ENCODE measurements at places on chromosomes 6 and 20.

- no peak for DNase-seq
Observed at GRCh38 chr20:46119028-46119546, 973 bp downstream of the CD40 start.

GRCh38 chr20:14700639-14700960, 363.2 kb upstream of the FLRT3 start:
- no peak for DNase-seq

DNA sequence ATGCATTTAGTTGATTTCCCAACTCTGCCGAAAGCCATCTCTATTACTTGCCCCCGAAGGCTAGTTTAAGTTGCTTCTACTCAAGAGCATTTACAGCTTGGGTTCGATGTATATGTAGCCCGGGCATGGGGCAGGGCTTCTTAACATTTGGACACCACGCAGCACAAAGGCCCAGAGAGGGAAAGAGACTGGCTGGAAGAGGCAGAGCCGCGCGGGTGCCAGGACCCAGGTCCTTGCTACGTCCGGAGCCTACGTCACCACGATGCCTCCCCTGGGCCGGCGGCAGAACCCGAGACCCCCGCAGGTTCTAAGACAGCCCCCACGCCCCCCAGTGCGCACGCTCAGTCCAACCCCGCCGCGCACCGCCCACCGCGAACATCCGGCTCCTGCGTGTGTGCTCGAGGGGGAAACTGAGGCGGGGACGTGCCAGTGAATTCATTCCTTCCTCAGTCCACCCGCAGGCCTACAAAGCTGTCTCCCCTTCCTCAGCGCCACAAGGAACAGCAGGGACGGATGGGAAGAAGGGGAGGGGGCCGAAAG, 367 bp upstream of the PCIF1 start:
- DNase-seq = no peak

DNA sequence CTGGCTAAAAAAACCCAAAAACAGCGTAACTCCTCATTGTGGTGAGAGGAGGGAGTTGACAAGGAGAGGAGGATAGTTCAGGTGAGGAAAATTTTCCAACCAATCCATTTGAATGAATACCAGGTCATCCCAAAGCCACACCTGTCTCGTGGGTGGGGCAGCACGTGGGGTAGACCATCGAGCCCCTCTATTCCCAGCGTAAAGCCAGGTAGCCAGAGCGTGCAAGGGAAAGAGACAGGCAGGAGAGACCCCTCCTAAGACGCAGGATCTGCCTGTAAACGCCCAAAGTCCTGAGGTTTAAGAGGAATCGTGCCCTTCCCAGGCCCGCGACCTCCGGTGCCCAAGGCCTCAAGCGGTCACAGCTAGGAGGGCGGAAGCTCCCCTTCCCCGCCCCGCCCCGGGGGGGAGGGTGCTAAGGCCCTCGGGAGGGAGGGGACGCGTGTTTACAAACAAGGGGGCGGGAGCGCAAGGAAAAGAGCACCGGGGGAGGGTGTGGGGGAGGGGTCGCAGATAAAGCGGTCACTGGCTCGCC, 712 bp downstream of the RXRB start:
- DNase-seq = no peak

- no peak for DNase-seq
Observed at GRCh38 chr6:105991561-105992314, 94.4 kb upstream of the PRDM1 start.

- DNase-seq = no peak
Observed at GRCh38 chr6:78615430-78615904, 251.9 kb upstream of the IRAK1BP1 start.

DNA sequence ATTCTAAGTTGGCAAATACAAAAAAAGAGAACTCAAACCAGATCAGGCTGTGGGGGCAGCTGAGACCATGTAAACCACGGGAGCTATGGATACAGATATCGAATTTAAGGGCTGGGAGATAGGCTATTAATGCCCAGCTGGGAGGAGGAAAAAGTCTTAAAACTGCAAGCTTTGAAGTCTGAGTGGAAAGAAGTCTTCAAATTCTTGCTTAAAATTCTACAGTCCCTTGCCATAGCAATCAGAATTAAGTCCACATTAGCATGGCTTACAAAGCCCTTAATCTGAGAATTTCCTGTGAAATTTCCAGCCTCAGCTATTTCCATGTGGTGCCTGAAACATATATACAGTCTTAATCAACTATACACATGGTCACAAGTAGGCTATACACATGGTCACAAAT, 465.0 kb upstream of the HSF2 start:
- no peak for DNase-seq

DNA sequence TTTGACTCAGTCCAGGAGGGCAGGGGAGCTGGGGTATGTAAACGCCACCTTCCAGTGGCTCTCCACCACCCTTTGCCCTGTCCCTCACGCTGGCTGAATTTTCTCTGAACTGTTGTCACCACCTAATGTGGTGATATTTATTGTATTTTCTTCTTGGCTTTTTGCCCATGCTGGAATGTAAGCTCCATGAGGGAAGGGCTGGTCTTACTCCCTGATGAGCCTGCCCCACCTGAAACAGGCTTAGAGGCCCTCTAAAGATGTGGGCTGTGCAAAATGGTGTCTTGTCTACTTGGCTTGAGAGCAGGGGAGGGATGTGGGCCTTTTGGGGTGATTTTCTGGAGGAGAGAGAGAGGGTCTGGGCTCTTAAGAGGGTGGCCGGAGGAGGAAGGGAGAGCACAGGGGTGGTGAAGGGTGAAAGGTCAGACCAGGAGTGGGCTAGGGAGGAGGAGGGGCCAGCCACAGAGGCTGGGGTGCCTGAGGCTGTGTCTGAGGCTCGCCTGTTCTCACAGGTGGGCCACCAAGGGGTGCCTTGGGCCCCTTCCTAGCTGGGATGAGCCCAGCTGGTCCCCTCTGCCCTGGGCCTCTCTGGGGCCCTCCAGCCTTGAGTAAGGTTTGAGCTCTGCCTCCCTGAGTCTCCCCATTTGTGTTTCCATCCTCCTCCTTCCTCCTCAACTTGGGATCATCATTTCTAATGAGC, 37.3 kb downstream of the SPDEF start:
- no peak for DNase-seq

DNA sequence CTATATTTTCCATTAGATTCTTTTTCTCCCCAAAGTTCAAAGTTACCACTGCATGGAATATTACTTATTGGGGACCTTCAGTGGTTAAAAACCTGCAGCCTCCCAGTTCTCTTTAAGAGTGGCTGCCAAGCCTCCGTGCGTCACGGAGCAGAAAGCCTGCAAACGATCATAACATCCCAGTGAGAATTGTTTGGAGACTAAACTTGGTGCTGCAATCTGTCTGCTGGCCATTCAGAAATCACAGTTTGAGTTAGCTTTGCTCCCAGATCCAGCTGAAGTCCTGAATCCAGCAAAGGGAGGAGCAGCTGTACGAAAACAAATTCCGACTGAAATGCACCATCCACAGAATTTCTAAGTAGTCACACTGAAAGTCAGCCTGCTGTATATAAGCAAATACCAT, 213.5 kb upstream of the PDE10A start:
- no peak for DNase-seq

- DNase-seq = no peak
Observed at GRCh38 chr6:170295510-170296422, 4.9 kb upstream of the DLL1 start.

GRCh38 chr20:32112841-32113240, 3.3 kb downstream of the TM9SF4 start:
- peak; percentile 36 for DNase-seq

DNA sequence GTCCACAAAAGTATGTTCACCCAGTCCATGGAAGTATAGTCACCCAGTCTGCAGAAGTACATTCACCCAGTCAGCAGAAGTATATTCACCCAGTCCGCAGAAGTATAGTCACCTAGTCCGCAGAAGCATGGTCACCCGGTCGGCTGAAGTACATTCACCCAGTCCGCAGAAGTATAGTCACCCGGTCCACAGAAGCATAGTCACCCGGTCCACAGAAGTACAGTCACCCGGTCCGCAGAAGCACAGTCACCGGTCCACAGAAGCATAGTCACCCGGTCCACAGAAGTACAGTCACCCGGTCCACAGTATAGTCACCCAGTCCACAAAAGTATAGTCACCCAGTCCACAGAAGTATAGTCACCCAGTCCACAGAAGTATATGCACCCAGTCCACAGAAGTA, 8.8 kb downstream of the TCFL5 start:
- no peak for DNase-seq

DNA sequence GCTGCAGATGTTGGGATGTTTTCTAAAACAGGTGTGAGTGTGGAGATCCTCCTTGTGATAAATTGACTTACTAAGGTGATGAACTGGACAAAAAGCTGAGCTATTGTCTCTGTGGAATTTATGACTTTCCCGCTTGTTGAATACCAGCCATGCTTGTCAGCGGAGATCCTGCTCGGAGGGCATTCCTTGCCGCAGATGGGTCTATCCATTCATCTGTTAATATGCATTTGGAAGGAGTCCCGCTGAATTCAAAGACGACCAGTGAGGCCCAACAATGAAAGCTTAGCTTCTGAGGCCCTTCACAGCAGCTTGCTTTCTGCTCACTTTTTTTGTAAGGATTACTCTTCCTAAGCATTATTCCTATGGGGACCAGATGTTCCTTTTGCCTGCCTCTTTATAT, 124.9 kb downstream of the TIAM2 start:
- no peak for DNase-seq

- DNase-seq = no peak
Observed at GRCh38 chr6:16496991-16497801, 258.8 kb downstream of the GMPR start.

GRCh38 chr6:157063176-157063905, 260.0 kb downstream of the TMEM242 start:
- DNase-seq = no peak

DNA sequence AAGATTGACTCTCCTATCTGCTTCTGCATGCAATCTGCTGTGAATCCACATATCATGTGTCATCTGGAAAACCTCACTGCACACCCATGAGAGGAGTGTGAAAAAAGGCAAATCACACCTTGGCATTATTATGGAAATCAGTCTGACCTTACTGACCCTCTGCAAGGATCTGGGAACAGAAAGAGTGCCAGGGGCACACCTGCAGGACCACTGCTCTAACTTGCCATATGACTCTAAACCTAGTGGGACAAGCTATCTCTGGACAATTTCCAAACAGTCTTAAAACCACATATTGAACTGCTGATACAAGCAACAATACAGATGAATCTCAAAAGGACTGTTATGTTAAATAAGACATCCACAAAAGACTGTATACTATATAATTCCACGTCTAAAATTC, 50.3 kb downstream of the ABHD12 start:
- no peak for DNase-seq

- DNase-seq = no peak
Observed at GRCh38 chr6:122207794-122208193, 191.7 kb upstream of the HSF2 start.

GRCh38 chr6:45574014-45574461, 196.3 kb upstream of the SUPT3H start:
- DNase-seq = no peak

DNA sequence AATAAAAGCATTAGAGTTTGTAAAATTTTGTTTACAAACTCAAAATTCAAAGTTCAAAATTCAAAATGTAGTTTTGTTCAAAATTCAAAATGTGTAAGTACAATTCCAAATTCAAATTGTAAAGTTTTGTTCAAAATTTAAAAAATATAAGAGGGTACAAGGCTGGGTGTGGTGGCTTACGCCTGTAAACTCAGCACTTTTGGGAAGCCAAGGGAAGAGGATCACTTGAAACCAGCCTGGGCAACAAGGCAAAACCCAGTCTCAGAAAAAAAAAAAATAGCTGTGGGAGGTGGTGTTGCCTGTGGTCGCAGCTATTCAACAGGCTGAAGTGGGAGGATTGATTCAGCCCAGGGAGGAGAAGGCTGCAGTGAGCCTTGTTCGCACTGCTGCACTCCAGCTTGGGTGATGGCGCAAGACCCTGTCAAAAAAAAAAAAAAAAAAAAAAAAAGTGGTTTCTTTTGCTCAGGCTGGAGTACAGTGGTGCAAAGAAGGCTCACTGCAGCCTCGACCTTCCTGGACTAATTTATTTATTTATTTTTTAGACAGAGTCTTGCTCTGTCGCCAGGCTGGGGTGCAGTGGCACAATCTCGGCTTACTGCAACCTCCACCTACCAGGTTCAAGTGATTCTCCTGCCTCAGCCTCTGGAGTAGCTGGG, 5.4 kb upstream of the ZBTB12 start:
- DNase-seq = no peak

DNA sequence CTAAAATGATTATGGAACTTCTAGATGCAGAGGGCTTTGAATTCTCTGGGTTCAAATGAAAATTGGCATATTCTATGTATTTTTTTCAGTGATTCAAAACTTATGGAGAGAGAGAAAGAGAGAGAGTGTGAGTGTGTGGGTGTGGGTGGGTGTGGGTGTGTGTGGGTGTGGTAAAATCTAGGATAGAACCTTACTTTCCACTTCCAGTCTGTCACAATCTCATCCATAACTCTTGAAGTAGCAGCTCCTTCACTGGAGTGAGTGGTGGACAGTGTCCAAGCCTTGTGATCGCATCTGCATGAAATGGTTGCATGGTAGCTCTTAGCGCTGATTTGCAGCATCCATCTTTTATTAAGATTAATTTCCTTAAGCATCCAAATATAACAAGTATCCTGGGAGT, 37.7 kb downstream of the ADGB start:
- DNase-seq = no peak

GRCh38 chr20:54654450-54654849, 179.1 kb downstream of the DOK5 start:
- DNase-seq = no peak

- no peak for DNase-seq
Observed at GRCh38 chr6:157732007-157732406, 91.0 kb upstream of the SNX9 start.

- no peak for DNase-seq
Observed at GRCh38 chr6:53866226-53866625, 71.4 kb downstream of the LRRC1 start.

GRCh38 chr20:56628873-56629463, at the start of gene TFAP2C:
Gene TFAP2C, plus strand, starts transcription at chr20:56629306. Its CDS starts 239 bp downstream, at chr20:56629545.
- DNase-seq = no peak

- DNase-seq = no peak
Observed at GRCh38 chr6:90993770-90994169, 406.9 kb upstream of the MAP3K7 start.

DNA sequence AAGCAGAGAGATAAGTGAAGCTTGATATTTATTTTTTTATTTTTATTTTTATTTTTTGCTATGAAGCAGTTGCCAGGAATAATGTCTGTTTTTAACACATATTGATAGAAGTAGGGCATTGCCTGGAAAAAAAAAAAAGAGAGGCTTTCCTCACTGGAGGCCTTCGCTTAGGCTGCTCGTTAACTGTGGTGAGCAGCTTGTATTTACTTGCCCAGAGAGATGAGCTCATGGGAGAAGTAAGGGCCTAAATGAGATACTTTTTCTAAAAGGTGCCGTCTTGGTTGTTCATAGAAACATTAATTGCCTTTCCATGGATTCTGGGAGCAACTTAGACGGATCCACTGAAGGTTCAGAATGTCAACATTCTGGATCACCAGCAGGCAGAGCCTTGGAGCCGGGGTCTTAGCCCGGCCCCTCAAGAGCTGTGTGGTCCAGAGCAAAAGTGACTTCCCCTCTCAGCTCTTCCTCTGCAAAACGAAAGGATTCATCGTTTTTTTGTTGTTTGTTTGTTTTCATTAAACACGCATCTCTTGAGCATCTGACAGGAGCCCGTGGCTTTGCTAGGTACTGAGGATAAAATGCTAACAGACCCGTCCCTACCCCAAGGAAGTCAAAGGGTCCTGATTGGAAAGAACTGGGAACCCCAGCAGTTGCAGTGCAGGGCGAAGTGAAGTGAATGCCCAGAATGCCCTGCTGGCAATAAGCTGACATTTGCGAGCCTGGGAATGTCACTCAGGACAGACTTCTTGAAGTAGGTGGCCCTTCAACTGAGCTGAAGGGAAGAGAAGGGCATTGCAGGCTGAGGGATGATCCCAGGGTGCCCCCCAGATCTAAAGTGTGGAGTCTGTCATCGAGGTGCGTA, 138.5 kb downstream of the ZDHHC14 start:
- DNase-seq = no peak

Data from CD4-positive, alpha-beta T cell treated with Interleukin-21 for 1 hour (primary cell).